ENCODE measurements at places on chromosomes 11 and 22.

GRCh38 chr22:31160328-31160978, 471 bp downstream of the RNF185 start:
- DNase-seq, result peak; percentile 9

DNA sequence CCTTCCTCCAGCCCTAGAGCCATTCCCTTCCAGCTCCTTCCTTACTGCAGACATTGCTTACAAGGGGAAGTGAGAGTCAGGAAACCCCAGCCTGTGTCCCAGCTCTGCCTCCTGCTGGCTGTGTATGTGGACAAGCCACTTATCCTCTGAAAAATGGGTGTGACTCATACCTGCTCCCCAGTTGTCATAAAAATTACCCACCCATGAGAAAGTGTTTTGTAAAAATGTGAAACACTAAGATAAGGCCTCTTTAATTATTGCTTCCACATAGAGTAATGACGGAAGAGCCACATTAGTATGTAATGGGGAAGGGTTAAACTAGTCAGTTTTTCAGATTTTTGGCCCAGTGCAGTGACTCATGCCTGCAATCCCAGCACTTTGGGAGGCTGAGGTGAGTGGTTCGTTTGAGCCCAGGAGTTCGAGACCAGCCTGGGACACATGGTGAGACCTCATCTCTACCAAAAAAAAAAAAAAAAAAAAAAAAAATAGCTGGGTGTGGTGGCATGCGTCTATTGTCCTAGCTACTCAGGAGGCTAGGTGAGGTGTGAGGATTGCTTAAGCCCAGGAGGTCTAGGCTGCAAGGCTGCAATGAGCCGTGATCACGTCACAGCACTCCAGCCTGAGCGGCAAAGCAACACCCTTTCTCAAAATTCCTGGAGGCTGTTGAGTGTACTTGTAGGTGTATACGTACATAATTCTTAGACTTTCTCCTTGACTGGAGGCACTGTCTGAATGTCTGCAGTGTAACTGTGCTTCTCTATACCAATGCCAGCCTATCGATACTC, 84.9 kb downstream of the CTTN start:
- no peak for DNase-seq

DNA sequence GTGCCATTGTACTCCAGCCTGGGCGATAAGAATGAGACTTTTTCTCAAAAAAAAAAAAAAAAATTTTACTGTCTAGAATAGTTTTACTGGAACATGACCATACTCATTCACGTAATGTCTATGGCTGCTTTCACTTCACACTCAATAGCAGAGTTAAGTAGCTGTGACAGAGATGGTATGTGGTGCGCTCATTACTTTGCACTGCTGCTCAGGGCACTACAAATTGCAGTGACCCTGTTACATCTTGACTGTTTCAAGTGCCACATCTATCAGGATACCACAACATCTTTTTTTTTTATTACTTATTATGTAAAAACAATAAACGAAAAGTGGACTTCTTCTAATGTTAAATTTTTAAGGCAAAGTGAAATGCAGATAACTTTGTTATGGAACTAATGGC, 110.3 kb downstream of the ARHGAP20 start:
- no peak for DNase-seq

- DNase-seq, result peak; percentile 72
Observed at GRCh38 chr11:62081378-62082291, 42.2 kb upstream of the INCENP start.

DNA sequence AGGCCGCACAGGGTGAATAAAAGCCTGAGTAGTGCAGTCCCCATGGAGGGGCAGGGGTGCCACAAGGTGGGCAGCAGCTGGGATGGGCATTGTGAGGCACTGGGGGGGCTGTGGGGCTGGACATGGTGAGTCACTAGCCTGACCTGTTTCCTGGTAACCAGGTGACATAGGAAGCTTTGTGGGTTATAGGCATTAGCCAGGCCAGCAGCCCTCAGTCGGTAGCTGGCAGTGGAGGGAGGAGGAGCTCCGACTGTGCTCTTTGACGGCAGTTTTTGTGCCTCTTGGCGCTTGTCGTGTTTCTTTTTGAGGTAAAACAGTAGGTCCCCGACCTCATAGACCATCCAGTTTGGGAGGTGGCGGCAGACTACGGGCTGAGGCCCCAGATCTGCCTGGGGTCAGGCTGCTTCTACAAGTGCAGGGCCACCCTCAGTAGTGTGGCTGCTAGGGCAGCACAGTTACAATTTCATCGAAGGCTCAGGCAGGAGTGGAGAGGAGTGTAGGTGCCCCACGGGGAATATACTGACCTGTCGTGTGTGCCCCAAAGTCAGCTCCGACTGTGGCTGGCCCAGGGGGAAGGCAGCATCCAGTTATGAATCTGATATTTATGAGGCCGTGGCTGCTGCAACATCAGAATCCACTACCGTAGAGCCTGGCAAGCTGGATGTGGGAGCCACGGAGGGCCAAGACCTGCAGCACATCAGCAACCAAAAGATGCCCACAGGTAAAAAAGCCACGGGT, 107.7 kb downstream of the CRYBB2 start:
- no peak for DNase-seq

- DNase-seq, result no peak
Observed at GRCh38 chr11:2814751-2815150, 70.8 kb downstream of the CDKN1C start.

DNA sequence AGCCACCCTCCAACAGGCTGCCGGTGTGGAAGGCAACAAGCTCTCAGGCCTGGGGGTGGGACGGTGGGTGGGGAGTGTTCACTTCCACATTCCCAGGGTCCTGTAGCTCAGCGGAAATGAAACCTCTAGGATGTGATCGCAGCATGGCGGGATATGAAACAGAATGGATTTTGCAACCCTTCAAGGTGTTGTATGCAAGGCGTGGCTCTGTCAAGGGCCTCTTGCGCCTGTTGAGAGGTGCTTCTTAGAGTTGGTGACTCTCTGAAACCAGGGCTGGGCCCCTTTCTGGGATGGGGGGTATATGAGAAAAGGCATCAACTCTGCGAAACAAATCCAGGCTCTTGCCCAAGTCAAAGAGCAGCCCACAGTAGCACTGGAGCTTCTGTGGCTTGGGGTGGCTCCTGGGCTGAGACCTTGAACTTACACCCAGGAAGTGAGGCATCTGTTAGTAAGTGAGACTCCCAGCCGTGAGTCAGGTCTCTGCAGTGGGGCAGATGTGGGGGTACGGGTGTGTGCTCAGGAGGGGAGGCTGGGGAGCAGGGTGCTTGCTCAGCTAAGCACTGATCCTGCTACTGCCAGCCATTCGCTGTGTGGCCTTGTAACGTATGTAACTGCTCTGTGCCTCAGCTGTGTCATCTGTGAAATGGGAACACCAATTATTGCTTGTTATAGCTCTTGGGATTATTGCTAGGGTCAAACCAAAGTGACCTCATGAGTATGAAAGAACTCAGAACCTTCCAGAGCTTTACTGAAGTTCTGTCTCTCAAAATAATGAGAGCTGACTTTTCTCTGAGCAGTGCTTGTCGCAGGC, 28.3 kb downstream of the NECTIN1 start:
- DNase-seq, result no peak

DNA sequence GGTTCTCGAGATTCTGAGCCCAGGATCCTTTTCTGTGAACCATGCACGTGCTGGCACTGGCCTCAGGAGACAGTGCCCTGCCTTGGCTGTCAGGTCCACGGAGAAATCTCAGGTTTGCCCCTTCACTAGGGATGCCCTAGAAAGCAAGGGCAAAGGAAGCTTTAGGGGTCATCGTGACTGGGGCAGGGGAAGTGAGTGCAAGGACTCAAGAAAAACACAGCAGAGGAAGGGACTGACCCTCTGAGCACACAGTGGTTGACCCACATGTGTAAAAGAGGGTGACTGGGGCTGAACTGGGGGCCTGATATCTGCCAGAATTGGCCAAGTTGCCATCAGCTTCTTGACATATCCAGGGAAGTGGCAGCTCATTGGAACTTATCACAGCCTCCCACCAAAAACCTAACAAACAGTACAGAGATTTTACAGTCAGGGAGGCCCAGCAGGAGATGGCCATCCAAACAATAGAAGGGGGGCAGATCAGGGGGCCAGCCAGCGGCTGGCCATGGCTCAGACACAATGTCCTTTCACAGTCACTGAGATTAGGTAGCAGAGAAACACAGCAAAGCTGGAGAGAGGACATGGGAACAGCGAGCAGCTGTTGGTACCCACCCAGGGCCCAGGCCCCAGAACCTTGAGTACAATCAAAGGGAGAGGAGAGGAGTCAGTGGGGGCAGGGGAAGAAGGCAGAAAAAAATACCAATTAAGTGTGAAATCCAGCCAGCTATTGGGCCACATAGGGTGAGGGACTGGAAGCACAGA, 4.4 kb downstream of the TMEM121B start:
- DNase-seq, result no peak

DNA sequence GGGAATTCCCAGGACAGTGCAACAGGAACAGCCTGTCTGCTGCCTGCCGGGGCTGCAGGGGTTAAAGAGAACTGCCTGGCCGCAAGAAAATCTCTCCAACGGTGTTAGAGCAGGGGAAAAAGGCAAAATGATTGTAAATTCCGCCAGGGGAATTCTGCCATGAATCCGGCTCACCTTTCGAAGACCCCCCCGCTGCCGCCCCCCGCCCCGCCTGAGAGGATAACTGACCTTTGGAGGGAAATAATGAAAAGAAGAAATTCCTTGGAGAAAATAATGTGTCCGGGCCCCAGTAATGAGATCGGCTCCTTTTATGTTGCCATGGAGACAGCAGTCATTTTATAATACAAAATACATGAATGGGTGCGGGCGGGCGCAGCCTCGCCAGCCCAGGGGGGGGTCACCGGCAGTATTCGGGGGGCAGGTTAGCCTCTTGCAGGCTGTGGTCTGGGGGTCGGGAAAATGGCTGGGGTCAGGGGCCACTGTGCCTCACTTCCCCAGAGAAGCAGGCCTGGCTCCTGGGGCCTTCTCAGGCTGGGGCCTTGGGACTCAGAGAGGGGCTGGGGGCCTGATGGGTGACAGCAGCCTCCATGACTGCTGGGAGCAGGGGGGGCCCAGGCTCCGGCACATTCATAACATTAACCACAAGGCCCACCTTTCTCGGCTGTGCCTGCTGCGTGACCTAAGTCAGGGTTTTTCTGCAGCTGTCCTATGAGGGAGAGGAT, 228.1 kb downstream of the MN1 start:
- no peak for DNase-seq

- no peak for DNase-seq
Observed at GRCh38 chr11:15577519-15577918, 462.8 kb downstream of the INSC start.

GRCh38 chr11:106697058-106697457, 321.2 kb downstream of the GUCY1A2 start:
- DNase-seq, result no peak

- no peak for DNase-seq
Observed at GRCh38 chr22:37887584-37888378, 18.3 kb upstream of the MICALL1 start.

GRCh38 chr22:43277987-43278601, 65.1 kb downstream of the SCUBE1 start:
- DNase-seq, result no peak

- no peak for DNase-seq
Observed at GRCh38 chr11:130431801-130432200, 3.4 kb upstream of the ADAMTS8 start.

All from activated CD4-positive, alpha-beta T cell treated with anti-CD3 and anti-CD28 coated beads for 1 hour (primary cell).